Activated CD8-positive, alpha-beta T cell treated with anti-CD3 and anti-CD28 coated beads, Interleukin-2, amount 10 ng/mL, durations not matched to agents 7 days and 5 days (primary cell): ENCODE measurements at places on chromosomes 4 and X. TPM values are rescaled to one million over a fixed set of nuclear protein-coding genes. Genes with fewer than 3 reads are reported as not detected.
A peak's percentile ranks its signal among the peaks of the same experiment; 100 is the strongest.

GRCh38 chr4:74555231-74555630 is 110.3 kb downstream of the AREG start:
- DNase-seq, result no peak

- no peak for DNase-seq
Measured at GRCh38 chr4:170671171-170671570, 581.4 kb upstream of the AADAT start.

The SCD5 gene
- total RNA-seq, result 2.9 TPM

GRCh38 chr4:89101256-89102161 is 9.8 kb upstream of the TIGD2 start:
- no peak for DNase-seq

GRCh38 chrX:72123471-72124185 is 8.1 kb downstream of the RTL5 start:
- no peak for DNase-seq

DNA sequence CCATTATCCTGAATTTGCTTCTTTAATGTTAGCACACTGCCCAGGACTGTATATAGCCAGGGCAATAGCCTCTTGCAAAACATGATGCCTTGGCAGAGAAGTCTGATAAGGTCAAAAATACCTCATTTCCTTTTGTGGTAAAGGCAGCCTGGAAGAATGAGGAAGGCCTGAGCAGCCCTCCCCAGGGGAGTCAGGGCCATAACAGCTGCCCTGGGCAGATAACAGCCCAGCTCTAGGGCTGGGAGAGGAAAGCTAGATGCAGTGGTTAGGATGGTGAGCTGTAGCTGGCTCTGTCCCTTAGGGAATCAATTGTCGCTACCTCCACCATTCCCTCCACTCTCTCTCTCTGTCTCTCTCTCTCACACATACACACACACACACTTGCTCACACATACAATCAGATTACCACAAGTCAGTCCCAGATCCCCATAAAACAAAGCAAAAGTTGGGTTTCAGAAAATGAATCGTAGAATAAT is 29.2 kb downstream of the EFHC2 start:
- DNase-seq, result no peak

DNA sequence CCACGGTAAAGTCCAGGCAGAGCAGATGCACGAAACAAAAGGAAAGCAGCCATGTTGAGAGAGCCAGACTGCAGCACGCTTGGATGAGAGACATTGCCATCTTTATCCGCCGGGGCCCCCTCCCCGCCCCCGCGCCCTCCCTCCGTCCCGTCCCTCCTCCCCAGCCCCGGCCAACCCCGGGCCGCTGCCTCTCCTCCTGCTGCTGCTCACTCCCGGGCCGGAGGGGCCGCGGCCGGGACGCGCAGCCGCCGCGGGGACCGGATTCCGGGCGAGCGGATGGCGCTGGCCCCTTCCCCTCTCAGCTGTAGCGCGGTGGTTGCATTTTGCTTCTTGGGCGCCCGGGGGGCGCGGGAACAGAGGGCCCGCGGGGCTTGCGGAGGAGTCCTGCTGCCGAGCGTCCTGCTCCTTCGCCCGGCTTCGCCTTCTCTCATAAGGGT is 542 bp downstream of the RNF150 start:
- peak; percentile 21 for DNase-seq

The PPP1R2C gene
- not detected for total RNA-seq

The ZBTB49 gene
- total RNA-seq, result 6.4 TPM

The CPEB2 gene
- 8.8 TPM for total RNA-seq

- no peak for DNase-seq
Measured at GRCh38 chrX:12874581-12874980, 7.7 kb downstream of the TLR7 start.

The STATH gene
- not detected for total RNA-seq

DNA sequence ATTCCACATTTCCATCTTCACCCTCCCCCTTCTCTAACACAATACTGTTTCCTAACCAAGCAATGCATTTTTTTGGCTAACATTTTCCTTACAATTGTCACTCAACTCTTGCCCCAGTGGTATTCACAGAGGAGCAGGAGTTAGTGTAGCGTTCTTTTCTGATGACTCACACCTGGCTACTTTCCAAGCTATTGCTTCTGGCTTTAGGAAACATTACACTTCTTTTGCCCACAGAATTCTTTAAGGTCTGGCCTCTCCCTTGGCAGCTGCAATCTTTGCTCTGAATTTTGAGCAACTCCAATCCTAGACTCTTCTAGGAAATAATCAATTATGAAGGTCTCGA is 27.5 kb upstream of the PDGFC start:
- no peak for DNase-seq

GRCh38 chrX:20547611-20548051 is 280.9 kb upstream of the RPS6KA3 start:
- DNase-seq, result no peak

The GPR34 gene
- total RNA-seq, result 1.3 TPM

DNA sequence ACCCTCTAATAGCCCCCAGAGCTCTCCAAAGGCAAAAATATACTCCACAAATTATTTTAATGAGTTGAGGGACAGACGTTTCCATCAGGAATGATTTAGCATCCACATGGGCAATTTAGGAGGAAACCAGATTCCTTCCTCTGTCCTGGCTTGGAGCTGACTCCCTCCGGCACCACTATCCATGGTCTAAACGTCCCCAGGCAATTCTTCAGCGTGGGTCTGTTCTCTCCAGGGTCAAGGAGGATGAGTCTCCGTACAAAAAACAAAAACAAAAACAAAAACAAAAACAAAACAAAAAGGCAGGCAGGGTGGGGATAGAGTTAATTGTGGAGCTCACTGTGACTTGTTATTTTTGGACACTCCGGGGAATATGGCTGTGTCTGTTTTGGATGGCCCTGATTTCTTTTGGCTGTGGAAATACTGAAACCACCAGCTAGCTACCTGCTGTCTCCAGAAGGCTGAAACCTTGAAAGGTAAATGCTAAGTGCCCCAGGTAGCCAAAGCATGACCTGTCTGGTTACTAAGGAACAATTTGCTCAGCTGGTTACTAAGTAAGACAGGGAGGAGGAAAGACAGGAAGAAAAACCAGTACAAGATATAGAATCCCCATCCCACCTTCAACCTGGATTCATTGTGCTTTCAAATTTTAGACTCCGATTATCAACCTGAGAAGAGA is 419.1 kb upstream of the LCORL start:
- no peak for DNase-seq

GRCh38 chrX:25016938-25017598 is 1.3 kb upstream of the ARX start:
- no peak for DNase-seq

DNA sequence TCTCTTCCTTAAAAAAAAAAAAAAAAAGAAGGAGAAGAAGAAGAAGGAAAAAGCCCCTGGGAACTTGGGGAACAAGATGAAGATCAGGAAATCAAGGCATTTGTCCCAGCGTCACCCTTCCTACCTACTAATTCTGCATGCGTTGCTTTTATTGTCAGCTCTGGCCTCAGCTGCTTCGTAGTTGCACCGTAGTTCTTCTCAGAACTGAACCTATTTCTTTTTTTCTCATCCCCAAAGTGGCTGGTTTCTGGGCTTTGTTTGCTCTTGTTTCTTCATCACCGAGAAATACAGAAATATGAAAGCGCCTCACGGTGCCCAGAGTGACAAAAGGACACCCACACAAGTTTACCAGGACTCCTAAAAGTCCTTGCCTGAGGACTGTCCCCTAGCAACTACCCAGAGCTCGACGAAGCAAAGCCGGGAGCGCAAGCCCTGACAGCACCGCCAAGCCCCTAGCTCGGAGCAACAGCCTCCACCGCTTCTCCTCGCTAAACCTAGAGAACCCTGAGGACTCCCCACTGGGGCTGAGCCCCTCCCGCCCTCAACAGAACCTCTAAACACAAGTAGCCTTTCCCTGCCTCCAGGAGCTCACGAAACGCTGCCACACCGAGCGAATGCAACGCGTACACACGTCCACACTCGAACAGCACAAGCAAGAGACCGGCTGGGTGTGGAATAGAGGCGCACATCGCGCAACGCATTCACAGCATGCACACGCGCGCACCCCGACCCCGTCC is 710 bp downstream of the PRKG2 start:
- no peak for DNase-seq

GRCh38 chrX:55582447-55582846 is 40.8 kb upstream of the FOXR2 start:
- DNase-seq, result no peak

The ANK2 gene
- total RNA-seq, result 0.47 TPM

DNA sequence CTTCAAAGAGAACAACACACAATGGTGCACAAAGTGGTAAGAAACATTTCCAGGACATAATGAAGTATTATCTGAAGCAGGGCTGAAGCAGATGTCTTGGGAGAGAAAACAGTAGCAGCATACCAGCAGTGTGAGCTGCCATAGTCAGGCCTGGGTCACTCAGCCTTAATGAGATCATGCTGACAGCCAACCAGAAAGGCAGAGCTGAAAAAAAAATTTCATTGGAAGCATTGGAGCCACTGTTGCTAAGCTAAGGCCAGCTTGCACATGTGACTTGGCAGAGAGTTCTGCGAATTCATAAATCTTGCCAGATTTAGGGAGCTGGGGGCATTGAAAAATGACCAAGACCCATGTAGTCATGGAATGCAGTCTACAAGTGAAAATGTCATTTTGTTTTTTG is 444.0 kb upstream of the PITX2 start:
- no peak for DNase-seq

The SLC38A5 gene
- total RNA-seq, result 86.0 TPM

The SSX1 gene
- total RNA-seq, result not detected

DNA sequence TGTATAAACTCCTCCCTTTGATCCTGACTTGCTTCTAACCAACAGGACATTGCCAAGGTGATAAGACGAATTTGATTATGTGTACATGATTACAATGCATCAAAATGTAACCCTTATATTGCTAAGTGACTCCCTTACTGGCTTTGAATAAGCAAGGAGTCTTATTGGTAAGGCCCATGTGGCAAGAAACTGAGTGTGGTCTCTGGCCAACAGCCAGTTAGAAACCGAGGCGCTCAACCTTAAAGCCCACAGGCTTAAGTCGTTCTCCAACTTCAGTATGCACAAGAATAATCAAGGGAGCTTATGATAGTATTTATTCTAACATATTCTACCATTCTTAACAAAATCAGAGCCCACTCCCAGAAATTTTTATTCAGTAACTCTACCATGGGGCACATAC is 374.2 kb upstream of the F9 start:
- no peak for DNase-seq

- peak; percentile 56 for DNase-seq
Measured at GRCh38 chrX:154013614-154014360, 5.9 kb downstream of the IRAK1 start.

- DNase-seq, result no peak
Measured at GRCh38 chr4:33090910-33091309, 2370.7 kb downstream of the PCDH7 start.

DNA sequence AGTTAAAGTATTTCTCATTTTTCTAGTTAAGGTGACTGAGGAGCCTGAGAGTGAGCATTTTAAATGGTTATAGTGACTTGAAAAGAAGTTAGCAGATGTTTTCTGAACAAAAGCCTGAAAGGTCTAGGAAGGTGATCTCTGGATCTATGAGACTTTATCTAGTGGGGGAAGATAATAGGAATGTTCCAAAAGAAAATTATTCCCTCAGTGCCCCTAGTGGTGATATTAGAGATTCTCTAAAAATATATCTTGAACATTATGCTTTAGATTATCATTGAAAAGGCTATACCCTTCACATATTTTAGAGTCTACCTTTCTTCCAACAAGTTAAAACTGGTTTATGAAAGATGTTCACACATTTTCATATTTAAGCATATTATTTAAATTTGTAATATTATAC is 69.0 kb upstream of the SPANXN1 start:
- no peak for DNase-seq

DNA sequence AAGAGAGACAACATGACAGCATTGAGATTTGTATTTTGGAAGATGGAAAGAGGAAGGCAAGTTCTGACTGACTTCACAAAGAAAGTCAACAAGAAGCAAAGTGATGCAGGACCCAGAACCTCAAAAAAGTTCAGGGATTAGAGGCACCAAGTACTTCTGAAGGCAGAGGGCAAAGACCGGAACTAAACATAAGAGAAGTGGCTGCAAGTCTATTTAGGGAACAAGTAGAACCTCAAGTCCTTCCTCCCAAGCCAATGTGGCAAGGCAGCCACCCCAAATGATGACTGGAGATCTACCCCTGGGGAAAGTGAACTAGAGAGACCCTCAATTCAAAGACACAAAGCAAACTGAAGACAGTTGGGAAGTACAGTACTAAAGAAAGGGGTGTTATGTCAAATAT is 46.6 kb downstream of the SLC39A8 start:
- no peak for DNase-seq

The IL2 gene
- not detected for total RNA-seq

- DNase-seq, result no peak
Measured at GRCh38 chr4:81512757-81513501, 41.2 kb upstream of the RASGEF1B start.

DNA sequence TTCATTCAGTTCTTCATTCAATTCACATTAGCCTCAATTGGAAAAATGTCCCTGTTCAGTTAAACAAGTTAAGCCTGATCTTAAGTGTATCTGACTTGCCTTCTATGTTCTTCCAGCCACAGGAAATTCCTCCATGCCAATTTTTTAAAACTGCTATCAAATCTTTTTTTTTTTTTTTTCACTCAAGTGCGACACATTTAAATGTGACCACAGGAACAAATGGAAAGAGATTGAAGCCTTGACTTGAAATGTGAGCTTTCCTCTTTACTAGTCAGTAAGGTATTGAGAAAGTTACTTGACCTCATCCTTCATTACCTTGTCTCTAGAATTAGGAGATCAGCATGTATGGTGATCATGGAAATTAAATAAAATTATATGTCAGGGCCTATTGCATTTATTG is 165.1 kb downstream of the SLIT2 start:
- DNase-seq, result no peak

GRCh38 chr4:80270868-80271267 is 4.4 kb downstream of the FGF5 start:
- no peak for DNase-seq
